ENCODE measurements at places on chromosomes 1 and 21.

GRCh38 chr1:20682571-20683236 is 21.5 kb upstream of the DDOST start:
- DNase-seq = no peak

- DNase-seq = no peak
Observed at GRCh38 chr1:59108481-59109317, 188.2 kb upstream of the FGGY start.

GRCh38 chr1:53738205-53739108 is 507 bp downstream of the GLIS1 start:
- DNase-seq = no peak

DNA sequence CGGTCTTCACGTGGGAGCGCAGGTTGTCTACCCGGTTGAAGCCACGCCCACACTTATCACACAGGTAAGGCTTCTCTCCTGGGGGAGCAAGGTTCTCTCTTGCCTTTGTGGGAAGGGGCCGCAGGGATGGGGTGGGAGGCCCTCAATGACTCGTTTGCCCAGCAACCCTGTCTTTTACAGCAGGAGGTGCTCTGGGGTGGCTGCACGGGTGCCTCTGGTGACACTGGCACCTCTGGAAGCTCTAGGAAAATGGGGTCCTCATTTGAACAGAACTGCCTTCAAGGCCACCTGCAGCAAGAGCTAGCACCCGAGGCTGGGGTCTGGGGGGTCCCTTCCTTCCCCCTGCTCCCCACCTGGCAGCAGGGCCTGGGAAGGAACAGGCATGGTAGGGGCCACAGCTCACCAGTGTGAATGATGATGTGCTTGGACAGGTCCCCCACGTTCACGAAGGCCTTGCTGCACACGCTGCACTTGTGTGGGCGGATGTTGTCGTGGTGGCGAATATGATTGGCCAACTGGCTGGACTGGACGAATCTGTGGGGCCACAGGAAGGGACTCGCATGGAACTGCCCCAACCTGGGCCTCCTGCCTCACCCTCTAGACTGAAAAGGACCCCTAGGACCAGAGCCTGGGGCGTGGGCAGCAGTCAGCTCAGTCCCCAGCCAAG is 33.1 kb downstream of the ZBTB17 start:
- no peak for DNase-seq

DNA sequence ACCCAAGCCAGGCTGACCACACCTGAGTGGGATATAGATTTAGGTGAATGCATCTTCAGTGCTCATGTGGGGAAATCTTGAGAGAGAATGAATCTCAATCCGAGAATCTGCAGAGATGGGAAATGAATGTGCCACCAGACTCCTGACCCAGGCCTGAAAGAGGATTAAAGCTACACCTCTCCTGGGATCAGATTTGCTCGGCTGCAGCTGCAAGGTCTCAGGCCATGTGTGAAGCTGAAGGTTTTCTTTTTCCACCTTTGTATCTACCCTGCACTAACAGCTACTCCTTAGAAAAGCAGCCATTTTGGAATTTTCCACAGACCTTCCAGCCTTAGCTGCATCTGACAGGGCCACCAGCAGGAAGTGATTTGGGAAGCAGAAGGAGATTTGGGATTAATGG is 18.3 kb downstream of the GPR3 start:
- DNase-seq = no peak
